Ascending aorta (tissue), 2 donors: ENCODE measurements at places on chromosomes 1 and 21. TPM values are rescaled to one million over a fixed set of nuclear protein-coding genes. Genes with fewer than 3 reads are reported as not detected.

GRCh38 chr1:37765916-37766664 lies 1.2 kb upstream of the EPHA10 start:
- DNase-seq = no peak

The CLDN19 gene
- not detected for total RNA-seq

- DNase-seq = no peak
Observed at GRCh38 chr1:214292322-214292721, 11.4 kb downstream of the SMYD2 start.

GRCh38 chr1:218164930-218165700 lies 120.0 kb upstream of the RRP15 start:
- DNase-seq = no peak

The NUDC gene
- total RNA-seq = 19.2 TPM

The PCSK9 gene
- total RNA-seq = not detected

The ACTRT2 gene
- total RNA-seq = not detected

The RHD gene
- total RNA-seq = not detected

DNA sequence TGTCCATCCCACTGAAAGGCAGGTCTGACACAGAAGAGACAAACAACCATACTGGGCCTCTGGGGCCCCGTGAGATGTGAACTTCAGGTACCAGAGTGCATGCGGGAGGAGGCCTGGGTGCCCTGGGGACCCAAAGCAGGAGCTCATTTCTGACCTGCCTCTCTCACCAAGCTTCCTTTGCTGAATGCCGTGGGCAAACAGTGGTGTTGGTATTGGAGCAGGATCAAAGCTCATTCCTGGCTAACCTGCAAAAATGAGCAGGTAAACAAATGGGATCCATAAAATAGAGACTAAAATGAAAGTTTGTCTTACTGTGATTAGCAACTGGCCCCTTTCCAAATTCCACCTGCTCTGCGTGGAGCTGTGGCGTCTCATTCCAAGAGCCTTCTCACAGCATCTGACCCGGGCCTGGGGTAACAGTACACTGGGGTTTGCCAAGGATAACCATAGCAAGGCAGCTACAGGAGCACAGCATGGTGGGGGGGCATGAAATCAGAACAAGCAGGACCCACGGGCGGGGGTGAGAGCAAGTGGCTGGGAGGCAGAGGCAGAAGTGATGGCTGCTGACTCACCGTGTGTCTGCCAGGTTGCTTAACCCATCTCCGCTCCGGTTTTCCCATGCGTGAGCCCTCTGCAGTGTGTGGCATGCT lies 103.6 kb downstream of the KIF26B start:
- DNase-seq = no peak

DNA sequence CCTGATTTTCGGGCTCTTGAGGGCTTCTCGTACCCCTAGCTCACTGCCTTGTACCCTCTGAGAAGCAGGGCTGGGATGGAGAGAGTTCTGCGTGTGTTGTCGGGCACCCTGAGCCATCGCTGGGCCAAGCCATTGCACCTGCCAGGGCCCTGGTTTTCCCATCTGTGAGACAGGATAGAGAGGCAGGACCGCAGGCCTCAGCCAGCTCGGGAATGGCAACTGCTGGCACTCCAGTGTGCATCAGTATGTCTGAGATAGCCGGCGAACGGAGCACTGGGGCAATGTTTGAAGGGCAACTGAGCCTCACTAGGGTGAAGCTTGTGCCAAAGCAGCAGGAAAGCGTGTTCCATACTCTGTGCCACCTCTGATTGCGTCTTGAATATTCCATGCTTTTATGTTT lies 66.9 kb downstream of the TENT5C start:
- no peak for DNase-seq

The MTARC2 gene
- 23.7 TPM for total RNA-seq

DNA sequence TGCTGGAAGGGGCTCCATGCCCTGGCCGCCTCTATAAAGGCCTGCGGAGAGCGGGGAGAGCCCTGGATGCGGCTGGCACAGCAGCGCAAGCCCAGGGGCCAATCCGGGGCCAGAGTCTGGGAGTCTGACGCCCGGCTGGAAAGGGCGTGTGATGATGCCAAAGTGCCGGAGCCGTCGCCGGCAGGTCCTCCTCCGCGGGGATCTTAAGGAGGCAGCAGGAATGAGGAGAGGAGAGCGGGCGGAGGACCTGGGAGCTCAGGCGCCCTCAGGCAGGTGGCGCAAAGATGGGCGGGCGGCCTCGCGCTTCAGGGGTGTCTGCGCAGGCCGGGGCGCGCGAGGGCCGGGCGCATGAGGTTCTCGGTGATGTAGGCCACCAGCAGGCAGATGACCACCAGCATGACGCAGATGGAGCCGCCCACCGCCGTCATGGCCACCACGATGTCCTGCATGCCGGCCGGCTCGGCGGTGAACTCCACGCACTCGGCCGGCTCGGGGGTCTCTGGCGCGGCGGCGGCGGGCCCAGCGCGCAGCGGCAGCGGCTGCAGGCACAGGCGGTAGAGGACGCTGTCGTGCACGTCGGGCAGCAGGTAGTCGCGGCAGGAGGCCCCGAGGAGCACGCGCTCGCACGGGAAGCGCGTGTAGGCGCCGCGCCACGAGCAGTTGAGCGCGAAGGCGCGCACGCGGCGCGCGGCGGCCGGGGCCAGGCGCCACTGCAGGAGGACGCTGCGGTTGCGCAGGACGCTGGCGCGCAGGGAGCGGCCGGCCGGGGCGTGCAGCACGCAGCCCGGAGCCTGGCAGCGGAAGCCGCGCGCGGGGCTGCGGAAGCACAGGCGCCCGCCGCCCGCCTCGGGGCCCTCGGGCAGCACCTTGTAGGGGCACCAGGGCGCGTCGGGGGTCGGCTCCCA lies 653 bp downstream of the FNDC10 start:
- no peak for DNase-seq

- no peak for DNase-seq
Observed at GRCh38 chr21:45551316-45551715, 9.1 kb upstream of the SLC19A1 start.

The ATP6V1G3 gene
- total RNA-seq = not detected

- DNase-seq = peak; percentile 78
Observed at GRCh38 chr1:35718492-35719336, at the start of gene C1orf216. Gene C1orf216, minus strand, starts transcription at chr1:35718884. Its CDS starts 2,563 bp downstream, at chr1:35716321.

The SPRR1A gene
- total RNA-seq = not detected

- no peak for DNase-seq
Observed at GRCh38 chr1:202105571-202106339, 17.0 kb upstream of the GPR37L1 start.

The GPR61 gene
- not detected for total RNA-seq

DNA sequence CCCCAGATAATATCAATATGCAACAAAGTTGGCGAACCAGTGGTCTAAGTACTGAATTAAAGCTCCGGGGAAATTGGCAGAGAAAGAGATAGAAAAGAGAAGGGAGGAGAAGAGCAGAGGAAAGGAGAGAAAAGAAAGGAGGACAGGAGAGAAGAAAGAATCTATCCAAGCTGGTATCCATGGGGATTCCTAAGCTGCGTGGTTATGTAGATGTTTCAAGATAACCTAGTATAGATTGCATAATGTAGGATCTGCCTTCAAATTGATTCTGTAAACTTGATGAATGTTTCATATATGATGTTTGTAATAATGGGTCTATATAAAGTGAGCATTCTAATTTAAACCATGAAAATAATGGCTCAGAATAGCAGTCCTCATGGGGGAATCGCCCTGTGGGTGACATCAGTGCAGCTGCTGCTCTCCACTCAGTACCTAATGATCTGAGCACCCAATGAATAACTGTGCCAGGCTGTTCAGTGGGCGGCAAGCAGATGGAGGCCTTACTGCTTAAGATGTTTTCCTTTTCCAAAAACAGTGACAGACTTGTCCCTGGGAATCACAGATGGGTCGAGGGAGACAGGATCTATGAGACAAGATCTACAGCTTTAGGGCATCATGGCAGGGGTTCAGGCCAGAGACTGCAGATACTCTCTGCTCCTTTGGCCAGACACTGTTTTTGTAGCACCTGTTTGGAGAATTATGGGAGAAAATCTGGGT lies 78.0 kb downstream of the LAMC2 start:
- DNase-seq = no peak

- no peak for DNase-seq
Observed at GRCh38 chr1:174872615-174873058, 127.1 kb upstream of the CACYBP start.
